ENCODE measurements at places on chromosomes 4 and X. TPM values are rescaled to one million over a fixed set of nuclear protein-coding genes. Genes with fewer than 3 reads are reported as not detected.

Gene TENM3
- total RNA-seq: 15.1 TPM

Gene UGT2B15
- total RNA-seq: not detected

- no peaks in the 10 kb centered on the region for H3K27me3 ChIP-seq
- DNase-seq: no peak
- H3K4me1 ChIP-seq: no peaks in the 10 kb centered on the region
- H3K27ac ChIP-seq: no peak overlapping the region
- no peak overlapping the region for H3K4me3 ChIP-seq
- no peaks in the 10 kb centered on the region for H3K36me3 ChIP-seq
Observed at GRCh38 chrX:10168226-10168625, 11.5 kb downstream of the CLCN4 start.

GRCh38 chrX:44906041-44906440 lies 33.1 kb downstream of the KDM6A start:
- no peaks in the 10 kb centered on the region for H3K27me3 ChIP-seq
- H3K4me1 ChIP-seq: no peaks in the 10 kb centered on the region
- H3K4me3 ChIP-seq: no peak overlapping the region
- no peak for DNase-seq
- no peak overlapping the region for H3K27ac ChIP-seq

Gene POU3F4
- total RNA-seq: not detected

DNA sequence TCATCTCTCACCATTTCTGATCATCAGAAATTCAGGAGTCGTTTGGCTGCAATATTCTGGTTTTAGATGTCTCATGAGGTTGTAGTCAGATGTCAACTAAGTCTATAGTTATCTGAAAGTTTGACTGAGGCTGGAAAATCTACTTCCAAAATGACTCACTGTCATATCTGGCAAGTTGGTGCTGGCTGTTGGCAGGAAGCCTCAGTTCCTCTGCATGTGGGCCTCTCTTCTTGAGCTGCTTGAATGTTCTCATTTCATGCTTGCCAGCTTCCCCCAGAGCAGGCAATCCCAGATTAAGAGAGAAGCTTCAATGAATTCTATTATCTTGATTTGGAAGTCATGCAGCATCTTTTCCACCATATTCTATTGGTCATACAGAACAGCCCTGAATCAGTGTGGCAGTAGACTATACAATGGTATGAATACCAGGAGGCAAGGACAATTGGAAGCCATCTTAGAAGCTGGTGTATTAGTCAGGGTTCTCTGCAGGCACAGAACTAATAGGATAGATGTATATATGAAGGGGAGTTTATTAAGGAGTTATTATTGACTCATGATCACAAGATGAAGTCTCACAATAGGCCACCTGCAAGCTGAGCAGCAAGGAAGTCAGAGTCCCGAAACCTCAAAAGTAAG lies 46.8 kb upstream of the ELF2 start:
- no peaks in the 10 kb centered on the region for H3K4me1 ChIP-seq
- no peak overlapping the region for H3K27ac ChIP-seq
- H3K36me3 ChIP-seq: no peaks in the 10 kb centered on the region
- H3K27me3 ChIP-seq: no peaks in the 10 kb centered on the region

Gene ATP2B3
- total RNA-seq: not detected

DNA sequence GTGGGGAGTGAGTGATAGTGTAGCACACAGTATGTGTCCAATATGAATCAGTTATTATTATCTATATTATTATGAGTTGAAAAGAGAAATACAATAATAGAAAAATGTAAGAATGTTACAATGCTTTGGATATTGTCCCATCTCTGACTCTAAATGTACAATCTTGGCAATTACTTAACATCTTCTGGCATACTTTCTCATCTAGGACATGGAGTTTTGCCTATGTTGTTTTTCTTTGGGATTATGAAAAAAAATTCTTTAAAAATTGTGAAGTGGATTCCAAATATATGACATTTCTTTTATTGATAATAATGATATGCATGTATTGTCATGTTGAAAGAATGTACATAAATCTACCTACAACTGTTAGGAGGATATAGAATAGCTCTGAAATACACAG lies 84.1 kb downstream of the TBCK start:
- H3K4me3 ChIP-seq: no peak overlapping the region
- no peaks in the 10 kb centered on the region for H3K4me1 ChIP-seq

- no peak for DNase-seq
- no peak overlapping the region for H3K27ac ChIP-seq
- no peaks in the 10 kb centered on the region for H3K27me3 ChIP-seq
- H3K4me3 ChIP-seq: no peak overlapping the region
- H3K36me3 ChIP-seq: no peaks in the 10 kb centered on the region
- no peaks in the 10 kb centered on the region for H3K4me1 ChIP-seq
Observed at GRCh38 chr4:87851953-87852352, 19.2 kb downstream of the MEPE start.

GRCh38 chr4:102326951-102327350 lies 18.3 kb downstream of the SLC39A8 start:
- H3K36me3 ChIP-seq: no peaks in the 10 kb centered on the region
- no peaks in the 10 kb centered on the region for H3K4me1 ChIP-seq
- no peak for DNase-seq
- no peaks in the 10 kb centered on the region for H3K27me3 ChIP-seq
- no peak overlapping the region for H3K4me3 ChIP-seq

DNA sequence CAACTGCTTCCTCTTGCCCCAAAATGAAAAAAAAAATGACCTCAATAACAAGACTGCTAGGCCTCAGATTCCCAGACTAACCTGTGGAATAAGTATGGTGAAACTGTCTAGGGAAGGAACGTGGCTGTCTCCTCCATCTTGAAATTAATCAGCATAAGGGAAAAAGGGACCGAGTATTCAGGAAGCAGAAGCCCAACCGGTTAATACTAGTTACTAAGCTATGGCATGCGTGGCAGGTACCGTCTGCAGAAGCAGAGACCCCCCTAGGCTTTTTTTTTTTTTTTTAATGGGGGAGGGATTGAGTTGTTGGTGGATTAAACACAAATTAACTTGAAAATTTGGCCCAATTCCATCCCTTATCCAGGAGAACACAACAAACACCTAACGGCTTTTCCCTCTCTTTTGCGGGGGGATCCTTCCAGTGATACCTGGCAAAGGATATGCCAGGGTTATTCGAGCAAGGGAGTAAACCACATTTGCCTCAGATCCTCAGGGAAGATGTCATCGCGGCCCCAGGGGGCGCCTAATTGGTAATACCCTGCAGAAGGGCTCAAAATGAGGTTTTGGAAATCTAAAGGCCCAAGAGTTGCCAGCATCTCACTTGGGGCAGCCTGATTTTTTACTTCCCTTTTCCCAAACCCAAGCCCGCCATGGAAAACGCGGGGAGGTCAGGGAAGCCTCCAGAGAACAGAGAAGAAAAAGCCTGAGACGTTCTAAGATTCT lies 893 bp downstream of the RLIM start:
- H3K36me3 ChIP-seq: no peaks in the 10 kb centered on the region
- H3K27ac ChIP-seq: peak overlapping the region; percentile 95
- no peak for DNase-seq
- no peaks in the 10 kb centered on the region for H3K27me3 ChIP-seq
- H3K4me1 ChIP-seq: no peaks in the 10 kb centered on the region
